ENCODE measurements at places on chromosomes 5 and 9.

DNA sequence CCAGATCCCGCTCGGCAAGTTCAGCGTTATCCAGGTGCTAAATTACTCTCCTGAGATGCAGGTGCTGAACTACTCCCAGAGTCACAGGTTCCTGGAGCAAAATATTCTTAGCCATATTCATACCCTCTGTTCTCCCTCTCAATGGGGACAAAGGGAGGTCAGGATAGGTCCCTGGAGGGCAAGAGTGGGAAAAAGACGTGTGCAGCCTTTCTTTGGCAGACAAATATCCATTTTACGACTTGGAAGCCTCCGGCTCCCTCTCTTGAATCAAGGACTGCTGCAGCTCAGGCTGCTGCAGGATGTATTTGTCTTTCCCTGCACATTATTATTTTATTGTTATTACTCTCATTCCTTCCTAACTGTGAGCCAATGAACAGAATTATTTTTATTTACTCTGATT lies 590.2 kb downstream of the NR2F1-AS1 start:
- no peak for DNase-seq
- no peak overlapping the region for H3K27ac ChIP-seq
- H3K4me3 ChIP-seq: no peak overlapping the region

DNA sequence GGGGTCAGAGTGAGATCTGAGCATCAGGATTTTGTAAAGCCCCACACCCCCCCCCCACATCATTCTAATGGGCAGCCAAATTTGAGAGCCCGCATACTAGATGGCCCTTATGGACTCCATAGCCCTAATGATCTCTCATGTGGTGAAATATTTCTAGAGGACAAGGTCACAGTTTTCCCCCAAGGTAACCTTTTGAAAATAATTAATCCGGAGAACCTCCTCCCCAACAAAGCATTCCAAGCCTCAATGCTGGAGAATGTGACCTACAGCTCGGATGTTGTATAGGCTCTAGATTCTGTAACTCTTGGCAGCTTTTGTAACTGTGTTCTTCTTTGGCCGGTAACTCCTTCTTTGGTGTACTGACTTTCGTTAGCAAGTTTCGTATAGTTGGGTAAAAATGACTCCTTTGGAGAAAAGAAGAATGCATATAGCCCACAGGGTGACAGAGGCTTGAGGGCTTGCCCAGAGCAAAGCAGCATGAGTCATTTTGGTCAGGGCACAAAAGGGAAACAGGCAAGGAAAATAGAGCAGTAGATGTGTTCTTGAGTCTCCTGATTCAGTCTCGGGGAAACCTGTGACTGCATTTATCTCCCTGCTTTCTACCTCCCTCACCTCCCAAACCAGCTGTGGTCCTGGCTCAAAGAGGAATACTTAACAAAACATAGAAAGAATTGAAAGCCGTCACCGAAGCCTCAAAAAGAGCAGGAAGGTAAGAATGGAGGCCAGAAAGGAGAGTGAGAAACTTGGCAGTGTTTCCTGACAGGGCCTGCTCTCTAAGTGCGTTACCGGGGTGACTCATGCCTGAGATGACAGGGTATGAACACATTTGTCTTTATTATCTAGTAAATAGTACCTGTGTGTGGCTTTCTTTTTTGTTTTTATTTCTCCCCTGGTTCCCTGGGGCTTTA lies 6.6 kb upstream of the XPA start:
- H3K36me3 ChIP-seq: no peaks in the 10 kb centered on the region
- H3K27me3 ChIP-seq: no peaks in the 10 kb centered on the region
- H3K4me1 ChIP-seq: peaks cover 6% of the 10 kb centered on the region
- no peak overlapping the region for H3K4me3 ChIP-seq

GRCh38 chr5:134020188-134020587 lies 15.4 kb upstream of the VDAC1 start:
- H3K4me1 ChIP-seq: no peaks in the 10 kb centered on the region
- no peaks in the 10 kb centered on the region for H3K36me3 ChIP-seq
- no peak overlapping the region for H3K4me3 ChIP-seq

- H3K27ac ChIP-seq: no peak overlapping the region
- no peaks in the 10 kb centered on the region for H3K4me1 ChIP-seq
- H3K4me3 ChIP-seq: no peak overlapping the region
- no peaks in the 10 kb centered on the region for H3K27me3 ChIP-seq
- no peaks in the 10 kb centered on the region for H3K36me3 ChIP-seq
- no peak for DNase-seq
Observed at GRCh38 chr9:125391704-125392103, 130.1 kb downstream of the GAPVD1 start.

DNA sequence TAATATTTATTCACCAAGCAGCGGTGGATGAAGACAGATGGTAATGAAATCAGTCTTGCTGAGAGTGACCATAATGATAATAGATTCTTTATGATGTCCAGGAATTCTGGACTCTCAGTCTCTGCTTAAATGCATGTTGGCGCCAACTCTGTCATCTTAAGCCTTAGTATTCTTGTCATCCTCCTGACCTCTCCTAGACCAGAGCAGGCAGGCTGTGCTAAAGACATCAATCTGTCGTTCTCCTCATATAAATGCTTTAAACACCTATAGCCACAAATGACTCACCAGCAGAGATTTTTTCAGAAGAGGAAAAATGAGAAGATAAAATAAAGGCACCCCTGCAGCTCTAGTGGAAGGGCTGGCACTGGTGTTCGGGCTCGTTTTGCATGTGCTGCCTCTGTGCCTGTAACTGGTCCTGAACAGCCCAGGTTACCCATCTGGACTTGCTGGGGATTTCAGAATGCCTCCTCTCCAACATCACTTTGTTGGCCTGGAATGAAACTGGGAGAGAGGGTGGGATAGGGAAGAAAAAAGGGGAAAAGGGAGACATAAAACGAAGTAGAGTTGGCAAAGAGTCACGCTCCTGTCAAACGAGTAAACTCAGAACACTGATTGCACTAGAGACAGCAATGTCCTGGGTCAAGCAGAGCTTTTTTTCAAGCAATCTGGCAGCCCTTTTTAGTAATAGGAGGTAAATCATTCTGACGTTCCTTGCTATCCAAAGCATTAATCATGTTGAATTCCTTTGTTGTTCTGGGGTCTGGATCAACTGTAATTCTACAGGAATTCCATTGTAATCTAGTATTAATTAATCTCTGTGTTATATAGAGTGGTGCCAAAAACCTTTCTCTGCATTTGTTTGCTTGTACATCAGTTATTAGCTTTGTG lies 195.5 kb upstream of the CLINT1 start:
- no peaks in the 10 kb centered on the region for H3K4me1 ChIP-seq
- no peak overlapping the region for H3K4me3 ChIP-seq
- DNase-seq: no peak
- H3K27ac ChIP-seq: no peak overlapping the region

- H3K4me3 ChIP-seq: no peak overlapping the region
- H3K4me1 ChIP-seq: no peaks in the 10 kb centered on the region
- H3K27ac ChIP-seq: no peak overlapping the region
Observed at GRCh38 chr9:108543251-108543778, 312.5 kb downstream of the ACTL7B start.

GRCh38 chr9:8962084-8962483 lies 1162.5 kb upstream of the DMAC1 start:
- no peak overlapping the region for H3K27ac ChIP-seq
- H3K27me3 ChIP-seq: no peaks in the 10 kb centered on the region
- no peak overlapping the region for H3K4me3 ChIP-seq
- H3K4me1 ChIP-seq: no peaks in the 10 kb centered on the region
- no peak for DNase-seq
- no peaks in the 10 kb centered on the region for H3K36me3 ChIP-seq

DNA sequence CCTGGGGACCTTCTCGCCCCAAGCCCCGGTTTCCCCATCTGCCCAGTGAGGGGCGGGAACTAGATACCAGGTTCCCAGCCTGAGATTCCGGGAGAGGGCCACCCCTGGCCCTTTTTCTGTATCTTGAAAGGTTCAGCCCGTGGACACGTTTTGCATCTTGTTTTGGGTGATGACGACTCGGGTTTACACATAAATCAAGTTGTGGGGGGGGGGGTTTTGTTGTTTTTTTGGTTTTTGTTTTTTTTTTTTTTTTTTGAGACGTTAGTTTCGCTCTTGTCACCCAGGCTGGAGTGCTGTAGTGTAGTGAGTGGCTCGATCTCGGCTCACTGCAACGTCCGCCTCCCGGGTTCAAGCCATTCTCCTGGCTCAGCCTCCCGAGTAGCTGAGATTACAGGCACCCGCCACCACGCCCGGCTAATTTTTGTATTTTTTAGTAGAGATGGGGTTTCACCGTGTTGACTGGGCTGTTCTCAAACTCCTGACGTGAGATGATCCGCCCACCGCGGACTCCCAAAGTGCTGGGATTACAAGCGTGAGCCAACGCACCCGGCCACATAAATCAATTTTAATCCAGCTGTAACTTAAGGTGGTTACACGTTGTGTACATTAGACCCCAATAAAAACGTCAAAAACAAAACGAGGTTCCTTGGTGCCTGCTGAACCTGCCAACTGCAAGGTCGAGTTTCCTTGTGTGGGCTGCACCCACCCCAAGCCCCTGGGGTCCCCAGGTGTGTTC lies 1.1 kb upstream of the BRD3 start:
- H3K4me3 ChIP-seq: peak overlapping the region; percentile 97
- H3K27ac ChIP-seq: peak overlapping the region; percentile 95

GRCh38 chr9:129570450-129571297 lies 50.2 kb downstream of the C9orf50 start:
- peaks cover 8% of the 10 kb centered on the region for H3K4me1 ChIP-seq
- no peak overlapping the region for H3K27ac ChIP-seq
- DNase-seq: no peak
- no peak overlapping the region for H3K4me3 ChIP-seq
- H3K27me3 ChIP-seq: peaks cover 8% of the 10 kb centered on the region

DNA sequence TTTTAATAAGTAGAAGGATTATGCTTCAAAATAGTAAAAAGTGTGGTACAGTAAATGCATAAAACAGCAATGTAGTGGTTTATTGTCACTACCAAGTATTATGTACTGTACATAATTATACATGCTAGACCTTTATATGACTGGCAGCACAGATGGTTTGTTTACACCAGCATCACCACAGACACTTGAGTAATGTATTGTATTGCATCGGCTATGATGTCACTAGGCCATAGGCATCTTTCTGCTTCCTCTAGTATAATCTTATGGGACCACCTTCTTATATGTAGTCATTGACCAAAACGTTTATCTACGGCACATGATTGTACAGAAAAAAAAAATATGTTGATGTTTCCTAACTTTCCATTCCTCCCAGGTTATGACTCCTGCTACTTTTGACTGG lies 31.9 kb upstream of the SSBP2 start:
- peaks cover 5% of the 10 kb centered on the region for H3K4me1 ChIP-seq
- no peaks in the 10 kb centered on the region for H3K36me3 ChIP-seq
- H3K27ac ChIP-seq: no peak overlapping the region
- no peak overlapping the region for H3K4me3 ChIP-seq
- H3K27me3 ChIP-seq: no peaks in the 10 kb centered on the region

GRCh38 chr9:70504834-70505233 lies 90.4 kb upstream of the KLF9 start:
- H3K4me1 ChIP-seq: no peaks in the 10 kb centered on the region
- no peak for DNase-seq
- H3K36me3 ChIP-seq: no peaks in the 10 kb centered on the region
- no peak overlapping the region for H3K4me3 ChIP-seq

GRCh38 chr5:97297063-97297703 lies 114.1 kb upstream of the RIOK2 start:
- no peak overlapping the region for H3K4me3 ChIP-seq
- no peaks in the 10 kb centered on the region for H3K36me3 ChIP-seq
- H3K27me3 ChIP-seq: no peaks in the 10 kb centered on the region
- no peaks in the 10 kb centered on the region for H3K4me1 ChIP-seq

- no peaks in the 10 kb centered on the region for H3K4me1 ChIP-seq
- DNase-seq: no peak
- H3K27me3 ChIP-seq: no peaks in the 10 kb centered on the region
- no peaks in the 10 kb centered on the region for H3K36me3 ChIP-seq
- H3K4me3 ChIP-seq: no peak overlapping the region
Observed at GRCh38 chr5:45060724-45061123, 252.0 kb downstream of the MRPS30 start.

DNA sequence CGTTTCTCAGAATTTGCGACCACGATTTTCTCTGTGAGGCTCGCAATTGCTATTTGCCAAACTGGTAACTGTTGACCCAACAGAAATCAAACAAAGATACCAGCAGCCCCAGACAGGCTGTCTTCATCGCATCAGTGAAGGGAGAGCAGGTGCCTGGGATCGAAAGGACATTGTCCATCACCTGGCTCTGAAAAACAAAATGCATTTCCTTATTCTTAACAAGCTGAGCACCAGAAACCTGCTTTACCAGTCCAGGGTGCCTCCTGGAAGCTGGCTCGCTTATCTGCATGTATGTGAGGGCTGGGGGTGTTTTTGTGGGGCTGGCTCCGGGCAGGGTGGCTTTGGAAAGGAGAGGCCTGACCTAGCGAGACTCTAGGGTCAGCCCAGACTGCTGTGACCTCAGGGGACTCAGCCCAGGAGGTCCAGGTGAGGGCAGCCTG lies 24.7 kb downstream of the WWC1 start:
- no peak overlapping the region for H3K27ac ChIP-seq
- no peak overlapping the region for H3K4me3 ChIP-seq
- DNase-seq: no peak
- no peaks in the 10 kb centered on the region for H3K36me3 ChIP-seq

DNA sequence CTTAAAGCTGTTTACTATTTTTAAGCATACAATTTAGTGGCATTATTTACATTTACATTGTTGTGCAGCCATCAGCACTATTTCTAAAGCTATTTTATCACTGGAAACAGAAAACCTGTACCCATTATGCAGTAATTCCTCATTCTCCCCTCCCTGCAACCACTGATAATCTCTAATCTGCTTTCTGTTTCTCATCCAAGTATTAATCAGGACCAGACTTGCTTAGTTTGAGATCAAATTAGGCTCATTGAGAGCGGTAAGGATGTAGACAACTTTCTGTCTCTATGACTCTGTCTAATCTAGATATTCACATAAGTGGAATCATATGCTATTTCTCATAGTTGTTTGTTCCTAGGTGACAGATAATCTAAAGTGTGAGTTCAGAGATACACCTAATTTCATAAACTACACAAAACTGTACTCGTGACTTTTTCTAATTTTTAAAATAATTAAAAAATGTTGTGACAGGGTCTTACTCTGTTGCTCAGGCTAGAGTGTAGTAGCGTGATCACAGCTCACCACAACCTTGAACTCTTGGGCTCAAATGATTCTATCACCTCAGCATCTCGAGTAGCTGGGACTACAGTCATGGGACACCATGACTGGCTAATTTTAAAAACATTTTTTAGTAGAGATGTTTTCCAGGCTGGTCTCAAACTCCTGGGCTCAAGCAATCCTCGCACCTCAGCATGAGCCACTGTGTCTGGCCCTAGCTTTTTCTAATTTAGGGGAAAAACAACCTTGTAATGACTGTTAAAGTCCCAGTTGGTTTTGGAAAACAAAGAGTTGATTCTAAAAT lies 37.6 kb downstream of the BDP1 start:
- no peaks in the 10 kb centered on the region for H3K4me1 ChIP-seq
- no peak overlapping the region for H3K4me3 ChIP-seq
- H3K27ac ChIP-seq: no peak overlapping the region
- H3K36me3 ChIP-seq: peaks cover 16% of the 10 kb centered on the region

GRCh38 chr9:113790093-113790492 lies 86.0 kb upstream of the ZNF618 start:
- H3K36me3 ChIP-seq: no peaks in the 10 kb centered on the region
- H3K4me3 ChIP-seq: no peak overlapping the region
- H3K27ac ChIP-seq: no peak overlapping the region
- DNase-seq: no peak
- no peaks in the 10 kb centered on the region for H3K27me3 ChIP-seq
- H3K4me1 ChIP-seq: no peaks in the 10 kb centered on the region

All from naive thymus-derived CD4-positive, alpha-beta T cell (primary cell).